ENCODE measurements at places on chromosomes 2 and 18.

DNA sequence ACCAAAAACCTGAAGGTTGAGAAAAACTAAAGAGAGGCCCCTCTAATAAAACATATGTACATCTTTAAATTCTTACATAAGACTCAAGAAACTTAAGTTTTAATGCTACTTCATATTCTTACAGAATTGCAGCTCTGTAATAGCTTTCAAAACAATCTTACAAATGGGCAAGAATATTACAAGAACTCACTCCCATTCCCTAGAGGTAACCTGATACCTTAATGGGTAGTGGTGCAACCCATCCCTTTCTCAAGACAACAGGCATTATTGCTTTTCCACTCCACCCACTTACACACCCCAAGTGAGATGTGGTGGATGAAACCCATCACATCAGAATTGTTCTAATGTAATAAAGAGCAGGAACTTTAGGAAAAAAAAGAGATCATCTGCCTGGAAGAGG is 103.7 kb downstream of the RBMS1 start:
- no peak for DNase-seq

GRCh38 chr2:95761556-95761955 is 169.8 kb downstream of the TRIM43 start:
- DNase-seq: no peak

- no peak for DNase-seq
Observed at GRCh38 chr2:228197504-228197903, 16.0 kb upstream of the SPHKAP start.

GRCh38 chr2:227827143-227827542 is 13.5 kb downstream of the CCL20 start:
- DNase-seq: no peak

GRCh38 chr2:39649511-39649910 is 16.2 kb upstream of the TMEM178A start:
- no peak for DNase-seq

GRCh38 chr2:230916218-230916617 is 8.8 kb downstream of the GPR55 start:
- no peak for DNase-seq

- DNase-seq: no peak
Observed at GRCh38 chr2:42888321-42889245, 96.2 kb upstream of the HAAO start.

DNA sequence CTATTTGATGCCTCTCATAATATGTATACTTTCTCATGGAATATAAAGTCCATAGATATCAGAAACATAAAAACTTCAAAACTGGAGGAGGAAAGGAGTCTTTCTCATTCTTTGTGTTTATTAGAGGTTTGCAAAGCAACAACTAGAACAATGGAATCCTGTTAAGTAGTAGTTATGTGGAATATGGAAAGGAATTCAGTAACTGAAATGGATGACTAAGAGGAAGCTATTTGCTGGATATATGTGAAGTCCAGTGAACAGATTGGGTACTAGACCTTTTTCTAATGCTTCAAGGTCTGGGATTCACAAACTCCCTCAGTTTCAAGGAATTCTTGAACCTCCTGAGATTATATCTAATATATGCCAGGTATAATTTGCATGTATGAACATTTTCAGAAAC is 353.6 kb upstream of the FANCL start:
- DNase-seq: no peak

DNA sequence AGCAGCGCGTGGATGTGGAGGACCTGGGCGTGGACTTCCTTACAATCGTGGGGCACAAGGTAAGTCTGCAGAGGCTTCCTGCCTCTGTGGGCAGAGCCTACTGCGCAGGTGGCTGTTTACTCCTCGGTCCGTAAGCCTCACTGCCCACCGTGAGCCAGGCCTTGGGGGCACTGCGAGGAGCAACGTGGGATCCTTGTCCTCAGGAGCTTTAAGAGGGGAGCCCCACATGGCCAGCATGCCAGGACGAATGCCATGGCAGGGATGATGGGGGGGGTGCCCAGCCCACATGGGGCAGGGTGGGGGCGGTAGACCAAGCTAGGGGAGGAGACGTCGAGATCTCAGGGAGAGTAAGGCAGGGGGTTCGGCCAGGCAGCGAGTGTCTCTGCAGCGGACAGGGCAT is 18.0 kb upstream of the ESPNL start:
- DNase-seq: no peak

- no peak for DNase-seq
Observed at GRCh38 chr2:60319031-60319547, 234.4 kb downstream of the BCL11A start.

- no peak for DNase-seq
Observed at GRCh38 chr2:104745846-104746245, 108.1 kb upstream of the POU3F3 start.

GRCh38 chr2:240962300-240963064 is 35.9 kb upstream of the SNED1 start:
- peak; percentile 15 for DNase-seq

DNA sequence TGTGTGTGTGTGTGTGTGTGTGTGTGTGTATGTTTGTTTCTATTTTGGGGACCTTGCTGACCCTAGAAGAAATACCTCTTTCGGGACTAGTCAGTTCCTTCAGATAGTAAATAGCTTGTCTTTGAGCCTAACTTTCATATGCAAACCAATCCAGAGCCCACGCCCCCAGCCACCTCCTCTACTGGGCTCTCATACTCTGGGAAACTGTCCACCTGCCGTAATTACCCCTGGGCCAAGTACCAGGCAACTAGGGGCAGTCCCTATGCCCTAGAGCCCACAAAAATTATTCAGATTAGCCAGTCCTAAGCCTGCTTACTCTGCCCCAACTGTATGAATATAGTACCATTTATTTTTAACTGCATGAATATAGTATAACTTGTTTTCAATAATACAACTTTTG is 970.4 kb downstream of the EPHA4 start:
- no peak for DNase-seq

- DNase-seq: no peak
Observed at GRCh38 chr18:63192885-63193349, 126.7 kb downstream of the BCL2 start.

GRCh38 chr2:191026377-191026776 is 12.4 kb upstream of the STAT1 start:
- no peak for DNase-seq

DNA sequence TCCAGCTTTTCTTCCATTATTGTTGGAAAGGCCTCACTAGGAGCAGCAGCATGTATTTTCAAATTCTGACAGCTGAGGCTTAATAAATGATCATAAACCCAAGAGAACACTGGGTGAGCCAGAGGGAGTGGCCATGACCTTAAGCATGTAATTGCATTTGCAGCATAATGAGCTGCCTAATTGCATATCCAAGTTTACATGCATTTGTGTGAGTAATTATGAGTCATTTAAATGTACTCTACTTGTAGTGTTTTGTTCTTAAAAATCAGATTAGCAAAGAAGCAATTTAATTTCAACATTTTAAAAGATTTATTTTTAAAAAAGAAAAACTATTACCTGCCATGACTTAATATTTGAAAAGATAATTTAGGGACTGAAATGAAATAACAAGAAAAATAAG is 74.8 kb downstream of the NOL10 start:
- DNase-seq: no peak

DNA sequence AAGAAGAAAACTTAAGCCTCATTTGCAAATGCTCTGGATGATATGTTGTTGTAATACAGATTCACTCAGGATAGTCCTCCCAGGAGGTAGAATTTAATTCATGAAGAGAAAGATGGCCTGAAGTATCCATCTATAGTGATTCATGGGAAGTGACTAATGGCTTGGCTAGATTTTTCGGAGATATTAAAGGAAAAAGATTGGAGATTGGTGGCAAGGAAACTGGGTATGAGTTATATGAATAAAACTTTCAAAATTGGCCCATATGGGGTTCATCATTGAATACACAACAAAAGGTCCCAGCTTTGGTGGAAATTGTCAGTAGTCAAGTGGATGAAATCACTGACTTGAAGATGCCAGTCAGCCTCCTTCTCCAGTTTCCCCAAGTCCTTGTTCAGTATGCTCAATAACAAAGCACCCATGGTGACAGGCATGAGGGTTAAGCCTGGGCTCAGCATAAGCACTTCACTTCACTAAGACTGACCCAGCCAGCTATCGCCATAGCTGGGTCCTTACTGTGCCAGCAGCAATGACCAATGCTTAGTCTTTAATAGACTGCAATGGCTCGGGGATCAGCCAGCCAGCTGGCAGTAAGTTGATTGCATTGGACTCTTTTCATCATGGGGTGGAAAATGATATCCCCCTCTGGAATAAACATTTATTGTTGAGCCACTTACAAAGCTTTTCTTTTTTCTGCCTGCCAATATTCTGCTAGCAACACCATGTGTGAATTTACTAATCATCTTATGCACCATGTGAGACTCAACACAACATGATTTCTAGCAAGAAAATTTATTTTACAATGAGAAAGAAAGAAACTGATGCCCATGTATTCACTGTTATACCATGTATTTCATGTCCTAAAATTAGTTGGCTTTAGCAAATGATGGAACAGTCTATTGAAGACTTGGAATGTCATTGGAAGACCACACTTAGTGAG is 176.6 kb upstream of the TACR1 start:
- DNase-seq: no peak

- no peak for DNase-seq
Observed at GRCh38 chr18:11037533-11038240, 111.7 kb downstream of the PIEZO2 start.

GRCh38 chr2:209834767-209835166 is 63.1 kb downstream of the UNC80 start:
- DNase-seq: no peak

DNA sequence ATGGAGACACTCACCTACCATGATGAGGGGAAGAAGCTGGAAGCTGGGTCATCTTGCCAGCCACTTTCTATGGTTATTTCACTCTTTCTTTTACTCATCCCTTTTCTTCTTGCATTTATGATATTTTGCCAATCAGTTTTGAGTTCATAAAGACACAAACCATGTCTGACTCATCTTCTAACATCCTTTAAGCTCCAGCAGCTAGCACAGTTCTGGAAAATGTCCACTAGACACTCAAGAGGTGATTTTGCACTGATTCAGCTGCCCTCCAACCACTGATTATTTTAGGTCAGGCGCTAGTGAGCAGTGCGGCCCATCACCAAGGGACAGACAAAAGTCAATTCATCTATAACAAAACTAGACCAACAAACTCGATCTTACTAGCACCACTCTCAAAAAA is 537.1 kb upstream of the ID2 start:
- no peak for DNase-seq

GRCh38 chr18:78525366-78526111 is 454.1 kb upstream of the SALL3 start:
- no peak for DNase-seq

DNA sequence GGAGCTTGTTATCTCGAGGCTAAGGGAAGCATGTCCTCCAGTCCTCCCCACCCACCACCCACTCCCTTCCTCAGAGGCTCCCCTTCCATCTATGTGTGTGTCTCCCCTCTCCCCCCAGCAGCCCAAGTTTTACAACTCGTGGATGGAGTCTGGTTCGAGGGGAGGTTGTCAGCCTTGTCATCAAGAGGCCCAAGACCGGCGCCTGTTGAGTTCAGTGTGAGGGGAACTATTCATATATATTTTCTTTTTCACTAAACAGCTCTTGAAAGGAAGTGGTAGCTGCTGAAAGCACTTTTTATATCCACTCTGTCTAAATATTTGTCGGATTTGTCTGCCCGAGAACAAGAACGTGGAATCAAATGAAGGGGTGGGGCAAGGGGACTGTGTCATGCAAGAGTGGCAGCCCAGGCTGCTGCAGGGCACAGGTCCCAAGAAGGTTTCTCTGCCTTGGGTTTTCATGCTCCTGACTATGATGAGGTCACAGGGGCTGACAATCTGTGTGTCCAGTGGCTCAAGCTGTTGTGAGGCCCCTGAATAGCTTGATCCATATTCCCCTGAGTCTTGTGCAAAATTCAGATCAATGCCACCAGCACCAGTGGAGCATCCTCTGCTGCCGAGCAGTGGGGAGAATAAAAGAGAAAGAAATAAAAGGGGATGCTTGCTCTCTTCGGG is 35.0 kb downstream of the NRP2 start:
- DNase-seq: no peak

DNA sequence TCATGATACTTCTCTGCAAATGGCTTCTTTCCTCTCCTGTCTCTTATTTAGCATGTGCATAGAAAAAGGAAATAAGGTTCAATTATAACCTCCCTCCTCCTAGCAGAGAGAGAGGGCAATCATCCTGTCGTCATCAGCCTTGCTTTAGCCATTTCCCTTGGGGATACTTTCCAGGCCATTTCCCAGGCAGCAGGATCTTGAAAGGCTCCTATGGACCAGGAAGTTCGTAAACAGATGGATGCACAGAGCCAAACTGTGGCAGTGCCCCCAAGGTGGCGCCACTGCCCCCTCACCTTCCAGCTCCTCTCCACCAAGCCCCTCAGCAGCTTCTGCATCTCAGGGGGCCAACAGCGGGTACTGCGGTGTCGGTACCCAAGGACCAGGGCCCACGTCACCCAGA is 157.4 kb downstream of the DTNA start:
- DNase-seq: no peak

DNA sequence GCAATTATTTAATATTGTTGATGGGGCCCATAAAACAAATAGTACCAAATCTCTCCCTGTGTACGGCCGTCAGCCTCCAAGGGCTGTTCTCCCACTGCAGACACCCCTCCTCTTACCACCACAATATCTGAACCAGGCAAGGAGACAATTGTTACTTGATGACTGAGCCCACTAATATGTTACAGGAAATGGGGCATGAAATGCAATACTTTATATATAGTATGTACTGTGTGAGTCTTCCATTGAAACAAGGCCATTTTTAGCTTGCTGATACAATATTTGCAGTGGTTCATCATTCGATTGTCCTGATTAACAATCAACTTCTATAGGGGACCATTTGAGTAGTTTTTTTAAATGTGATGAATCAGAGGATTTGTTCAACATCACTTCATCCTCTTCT is 307.3 kb downstream of the GBX2 start:
- no peak for DNase-seq

DNA sequence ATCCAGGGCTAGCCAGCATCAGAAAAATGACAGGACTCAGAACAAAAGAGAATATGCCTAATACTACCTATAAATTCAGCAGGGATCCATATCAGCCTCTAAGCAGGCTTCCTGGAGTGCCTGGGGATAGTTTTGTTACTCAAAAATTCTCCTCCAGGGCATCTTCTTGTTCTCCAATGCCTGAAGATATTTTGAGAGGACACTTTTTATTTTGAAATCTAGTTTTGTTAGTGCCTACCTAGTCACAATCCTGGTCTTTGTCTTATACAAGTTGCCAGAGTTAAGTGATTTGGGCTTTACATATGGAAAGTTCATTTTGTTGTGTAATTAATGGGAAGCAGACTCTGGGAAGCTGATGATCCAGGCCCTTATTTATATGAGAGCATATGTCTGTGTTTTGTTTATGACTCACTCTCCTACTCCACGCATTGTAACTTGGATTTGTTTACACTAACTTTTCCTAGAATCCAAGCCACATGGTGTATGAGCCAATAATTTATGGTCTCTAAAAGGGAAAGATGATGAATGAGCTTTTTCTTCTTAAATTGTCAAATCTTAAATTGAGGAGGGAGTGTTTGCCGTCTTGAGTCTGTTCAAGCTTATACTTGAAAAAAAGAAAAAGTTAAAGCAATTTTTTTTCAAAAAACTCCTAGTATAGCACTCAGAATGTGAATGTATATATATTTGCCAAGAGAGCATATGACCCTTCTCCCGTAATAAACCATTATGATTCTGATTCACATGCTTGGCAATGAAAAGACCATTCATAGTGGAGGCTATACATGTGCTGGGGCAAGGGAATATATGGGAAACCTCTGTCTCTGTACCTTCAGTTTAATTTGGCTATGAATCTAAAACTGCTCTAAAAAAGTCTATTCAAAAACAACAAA is 370.3 kb downstream of the SETBP1 start:
- no peak for DNase-seq

GRCh38 chr2:109447776-109448175 is 166.0 kb downstream of the SEPTIN10 start:
- DNase-seq: no peak
